GM04503 (cell line): ENCODE measurements at places on chromosomes 16 and 17.
A peak's percentile ranks its signal among the peaks of the same experiment; 100 is the strongest.

DNA sequence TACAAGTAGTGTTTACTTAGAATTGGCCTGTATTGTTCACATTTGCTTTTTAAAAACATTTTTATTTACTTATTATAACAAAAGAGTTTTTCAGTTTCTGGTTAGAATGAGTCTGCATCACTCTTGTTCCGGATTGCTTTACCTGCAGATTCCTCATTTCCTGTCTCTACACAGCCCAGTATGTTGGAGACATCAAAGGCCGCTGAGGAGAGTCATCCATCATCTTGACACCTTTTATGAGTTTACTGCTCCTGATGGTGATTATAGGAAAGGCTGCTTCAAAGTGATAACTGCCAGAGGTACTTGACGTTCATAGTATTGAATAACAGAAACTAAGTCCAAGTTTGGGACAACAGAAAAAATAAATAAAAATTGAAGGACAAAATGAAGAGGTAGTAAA lies 490.5 kb upstream of the CA10 start:
- DNase-seq: no peak

DNA sequence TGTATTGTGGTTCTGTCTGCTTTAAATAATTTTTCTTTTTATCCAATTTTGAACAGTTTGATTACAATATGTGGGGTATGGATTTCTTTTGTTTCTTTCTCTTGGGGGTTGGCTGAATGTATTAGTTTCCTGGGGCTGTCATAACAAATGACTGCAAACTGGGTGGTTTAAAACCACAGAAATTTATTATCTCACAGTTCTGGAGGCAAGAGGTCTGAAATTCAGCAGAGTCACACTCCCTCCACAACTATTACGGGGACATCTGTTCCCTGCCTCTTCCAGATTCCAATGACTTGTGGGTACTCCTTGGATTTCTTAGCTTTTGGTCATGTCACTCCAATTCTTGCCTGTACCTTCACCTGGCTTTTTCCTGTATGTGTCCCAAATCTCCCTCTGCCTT lies 23.7 kb downstream of the COX11 start:
- no peak for DNase-seq

DNA sequence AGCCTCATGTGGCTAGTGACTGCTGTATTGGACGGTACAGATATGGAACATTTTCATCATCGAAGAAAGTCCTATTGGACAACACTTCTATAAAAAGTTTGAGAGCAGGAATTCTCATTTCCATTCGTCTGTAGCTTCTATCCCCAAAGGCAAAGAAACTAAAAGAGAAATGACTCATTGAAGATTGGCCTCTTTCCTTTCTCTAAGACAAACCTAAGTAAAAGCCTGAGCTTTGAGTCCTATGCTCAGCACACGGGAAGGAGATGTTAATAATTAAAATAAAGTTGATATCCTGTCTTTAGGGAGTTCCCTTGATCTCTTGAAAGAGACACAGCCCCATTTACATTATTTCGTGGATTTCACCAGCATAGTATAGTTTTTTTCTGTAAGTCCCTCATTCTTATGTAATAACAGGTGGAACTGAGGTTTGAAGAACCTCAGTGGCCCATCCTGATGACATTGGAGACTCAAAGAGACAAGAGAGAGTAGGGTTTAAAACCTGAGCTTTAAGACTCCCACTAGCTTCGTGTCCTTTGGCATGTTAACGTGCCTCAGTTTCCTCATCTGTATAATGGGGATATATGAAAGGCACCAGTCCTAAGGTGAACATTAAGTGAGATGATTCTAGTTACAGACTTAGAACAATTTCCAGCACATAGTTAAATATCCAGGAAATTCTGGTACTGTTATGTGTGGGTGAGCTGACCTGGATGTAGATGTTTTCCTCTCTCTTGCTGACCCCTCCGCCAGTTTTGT lies 174.0 kb downstream of the IRX3 start:
- DNase-seq: no peak

DNA sequence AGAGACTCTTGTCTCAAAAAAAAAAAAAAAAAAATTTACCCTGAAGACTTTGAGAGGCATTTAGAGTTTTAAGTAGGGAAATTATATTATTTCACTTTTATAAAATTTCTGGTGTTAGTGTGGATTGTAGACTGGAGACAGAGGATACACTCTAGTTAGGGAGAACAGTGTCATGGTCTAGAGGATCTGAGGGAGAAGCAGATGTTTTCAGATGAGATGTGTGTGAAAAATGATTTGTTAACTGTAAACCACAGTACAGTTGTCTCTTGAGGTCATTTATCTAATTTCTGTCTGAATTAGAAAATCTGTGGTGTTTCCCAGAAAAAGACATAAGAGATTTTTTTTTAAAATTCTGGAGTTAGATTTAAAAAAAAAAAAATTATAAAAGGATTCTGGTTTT lies 54.8 kb downstream of the NUP88 start:
- DNase-seq: no peak

GRCh38 chr16:27566417-27566816 lies 16.5 kb downstream of the KATNIP start:
- DNase-seq: no peak

- DNase-seq: peak; percentile 91
Measured at GRCh38 chr17:8153957-8154607, 1.9 kb upstream of the PER1 start.

- DNase-seq: no peak
Measured at GRCh38 chr16:53458635-53459034, 24.4 kb downstream of the RBL2 start.

GRCh38 chr16:71675380-71675779 lies 49.1 kb downstream of the PHLPP2 start:
- no peak for DNase-seq

GRCh38 chr17:20315311-20315710 lies 152.0 kb downstream of the LGALS9B start:
- DNase-seq: no peak

- peak; percentile 74 for DNase-seq
Measured at GRCh38 chr16:2535625-2536013, 2.2 kb upstream of the PDPK1 start.

DNA sequence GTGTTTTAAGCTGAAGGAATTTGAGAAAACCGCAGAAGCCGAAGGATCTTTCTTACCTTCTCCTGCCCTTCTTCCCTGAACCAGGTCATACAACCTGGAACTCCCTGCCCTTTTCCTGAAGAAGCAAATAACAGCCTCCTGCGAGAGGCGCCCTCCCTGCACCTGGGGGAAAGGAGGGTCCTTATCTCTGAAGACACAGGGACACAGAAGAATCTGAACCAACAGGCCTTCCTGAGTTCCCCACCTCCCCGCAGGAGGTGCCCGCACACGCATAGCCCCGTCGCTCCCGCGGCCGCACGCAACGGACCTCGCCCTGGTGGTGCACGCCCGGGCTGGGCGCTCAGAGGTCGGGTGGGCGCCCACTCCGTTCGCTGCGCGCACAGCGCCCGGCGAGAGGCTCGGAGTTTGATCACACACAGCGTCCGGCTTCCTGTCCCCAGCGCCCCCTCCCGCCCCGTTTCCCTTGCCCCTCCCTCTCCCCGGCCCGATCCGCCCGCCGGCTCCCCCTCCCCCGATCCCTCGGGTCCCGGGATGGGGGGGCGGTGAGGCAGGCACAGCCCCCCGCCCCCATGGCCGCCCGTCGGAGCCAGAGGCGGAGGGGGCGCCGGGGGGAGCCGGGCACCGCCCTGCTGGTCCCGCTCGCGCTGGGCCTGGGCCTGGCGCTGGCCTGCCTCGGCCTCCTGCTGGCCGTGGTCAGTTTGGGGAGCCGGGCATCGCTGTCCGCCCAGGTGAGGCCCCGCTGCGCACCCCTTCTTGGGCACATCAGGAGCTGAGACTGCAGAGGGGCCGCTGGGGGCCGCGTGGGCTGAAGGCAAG lies at the start of gene TNFSF12:
TNFSF12 (plus strand) TSS at position 474 of the 816 bp plus-strand sequence; CDS start at position 570, 96 bp downstream.
- DNase-seq: no peak

DNA sequence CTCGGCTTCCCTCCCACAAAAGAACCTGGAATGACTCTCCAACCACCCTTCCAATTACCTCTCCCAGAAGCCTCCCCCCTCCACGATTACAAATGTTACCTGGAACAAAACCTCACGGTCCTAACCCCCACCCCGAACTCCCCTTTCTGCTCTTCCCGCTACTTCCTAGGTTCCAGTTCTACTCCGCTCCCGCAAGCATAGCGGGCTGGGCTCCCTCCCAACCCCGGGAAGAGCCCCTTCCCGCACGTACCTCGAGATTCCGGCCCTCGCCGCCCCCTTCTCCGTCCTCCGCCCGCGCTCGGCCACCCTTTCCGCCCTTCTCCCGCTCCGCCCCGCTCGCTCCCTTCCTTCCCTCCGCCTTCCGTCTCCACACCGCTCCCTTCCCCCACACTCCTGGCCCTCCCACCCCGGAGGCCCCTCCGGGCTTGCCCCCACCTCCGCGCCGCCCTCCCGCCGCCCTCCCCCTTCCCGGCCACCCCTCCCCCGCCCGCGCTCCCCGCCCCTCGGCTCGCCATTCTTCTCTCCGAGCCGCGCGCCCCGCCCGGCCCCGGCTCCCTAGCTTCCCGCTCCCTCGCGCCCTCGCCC lies 457 bp downstream of the CHTF8 start:
- no peak for DNase-seq

DNA sequence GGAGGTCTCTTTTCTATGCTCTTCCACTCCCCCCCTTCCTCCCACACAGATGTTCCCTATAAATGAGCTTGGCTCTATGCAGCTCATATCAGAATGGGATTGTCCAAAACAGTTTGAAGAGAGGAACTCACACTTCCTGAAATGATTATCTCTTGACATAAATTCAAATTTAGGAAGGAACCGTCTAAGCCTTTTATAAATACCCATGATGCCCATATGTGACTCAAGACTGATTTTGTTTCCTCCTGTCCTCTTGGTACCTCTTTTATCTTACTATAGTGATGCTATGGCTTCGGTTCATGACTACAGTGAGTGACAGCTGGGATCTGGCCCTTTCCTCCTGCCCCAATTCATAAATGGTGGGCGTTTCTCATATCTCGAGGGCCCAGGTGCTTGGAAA lies 16.6 kb upstream of the TERF2 start:
- DNase-seq: no peak

- DNase-seq: no peak
Measured at GRCh38 chr17:51445946-51446345, 185.6 kb downstream of the UTP18 start.

DNA sequence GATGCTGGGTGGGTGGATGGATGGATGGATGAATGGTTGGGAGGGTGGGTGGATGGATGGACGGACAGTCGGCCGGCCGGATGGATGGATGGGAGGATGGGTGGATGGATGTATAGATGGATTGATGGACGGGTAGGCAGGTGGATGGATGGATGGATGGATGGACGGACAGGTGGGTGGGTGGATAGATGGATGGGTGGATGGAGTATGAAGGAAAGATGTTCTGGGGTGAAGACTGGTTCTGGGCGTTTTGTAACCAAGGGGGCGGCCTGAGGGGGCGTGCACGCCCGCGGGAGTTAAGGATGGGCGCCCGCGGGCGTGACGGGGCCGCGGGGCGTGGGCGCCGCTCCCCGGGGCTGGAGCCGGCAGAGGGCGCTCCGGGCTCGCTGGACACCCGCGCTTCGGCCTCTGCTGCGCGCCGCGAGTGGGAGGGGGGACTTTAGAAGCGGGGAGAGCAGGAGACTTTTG lies at the start of gene NECAB2:
NECAB2 (plus strand) TSS at position 407 of the 468 bp plus-strand sequence. CDS start 405 bp downstream, outside the sequence.
- no peak for DNase-seq

- no peak for DNase-seq
Measured at GRCh38 chr16:87469169-87469568, 23.7 kb downstream of the ZCCHC14 start.

DNA sequence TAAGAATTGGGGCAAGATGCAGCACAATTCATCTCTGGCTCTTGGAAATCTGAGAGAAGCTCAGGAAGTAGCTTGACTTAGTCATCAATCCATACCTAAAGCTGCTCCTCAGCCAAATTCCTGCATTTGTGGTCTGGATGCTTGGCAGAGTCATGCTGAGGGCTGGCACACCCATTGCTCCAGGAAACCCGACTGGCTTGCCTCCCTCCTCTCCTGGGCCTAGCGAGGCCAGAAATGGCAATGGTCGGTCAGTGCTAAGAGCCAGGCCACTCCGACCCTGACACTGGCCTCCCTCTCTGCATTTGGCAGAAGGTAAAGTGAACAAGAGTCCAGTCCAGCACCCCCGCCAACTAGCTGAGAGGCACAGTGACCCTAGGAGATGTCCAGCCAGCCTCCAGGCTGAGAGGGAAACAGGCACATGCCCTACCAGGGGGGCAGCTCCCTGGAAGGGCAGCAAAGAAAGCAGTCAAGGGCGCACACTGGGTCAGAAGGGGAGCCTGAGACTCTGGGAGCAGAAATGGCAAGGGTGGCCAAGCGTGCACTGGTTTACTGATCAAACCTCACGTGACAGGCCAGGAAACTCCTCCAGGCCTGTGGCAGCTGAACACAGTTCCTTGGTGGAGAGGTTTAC lies 10.0 kb downstream of the POLDIP2 start:
- DNase-seq: peak; percentile 84

DNA sequence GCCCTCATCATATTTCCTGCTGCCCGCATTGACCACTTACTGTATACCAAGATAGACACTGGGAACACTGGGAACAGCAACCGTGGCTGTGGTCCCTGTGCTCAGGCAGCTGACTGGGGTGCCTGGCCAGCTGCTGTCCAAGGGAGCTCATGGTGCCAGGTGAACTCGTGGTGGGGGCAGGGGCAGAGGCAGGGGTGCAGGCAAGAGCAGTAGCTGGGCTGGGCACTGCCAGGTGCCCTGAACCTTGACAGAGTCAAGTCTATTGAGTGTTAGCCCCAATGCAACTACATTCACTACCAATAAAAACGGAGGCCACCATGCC lies 202.5 kb downstream of the C16orf78 start:
- DNase-seq: no peak

GRCh38 chr17:39653662-39654331 lies 11.4 kb upstream of the TCAP start:
- DNase-seq: no peak

- no peak for DNase-seq
Measured at GRCh38 chr16:57184887-57185445, 873 bp downstream of the PSME3IP1 start.

GRCh38 chr17:77193653-77194052 lies 52.9 kb downstream of the SEC14L1 start:
- no peak for DNase-seq

DNA sequence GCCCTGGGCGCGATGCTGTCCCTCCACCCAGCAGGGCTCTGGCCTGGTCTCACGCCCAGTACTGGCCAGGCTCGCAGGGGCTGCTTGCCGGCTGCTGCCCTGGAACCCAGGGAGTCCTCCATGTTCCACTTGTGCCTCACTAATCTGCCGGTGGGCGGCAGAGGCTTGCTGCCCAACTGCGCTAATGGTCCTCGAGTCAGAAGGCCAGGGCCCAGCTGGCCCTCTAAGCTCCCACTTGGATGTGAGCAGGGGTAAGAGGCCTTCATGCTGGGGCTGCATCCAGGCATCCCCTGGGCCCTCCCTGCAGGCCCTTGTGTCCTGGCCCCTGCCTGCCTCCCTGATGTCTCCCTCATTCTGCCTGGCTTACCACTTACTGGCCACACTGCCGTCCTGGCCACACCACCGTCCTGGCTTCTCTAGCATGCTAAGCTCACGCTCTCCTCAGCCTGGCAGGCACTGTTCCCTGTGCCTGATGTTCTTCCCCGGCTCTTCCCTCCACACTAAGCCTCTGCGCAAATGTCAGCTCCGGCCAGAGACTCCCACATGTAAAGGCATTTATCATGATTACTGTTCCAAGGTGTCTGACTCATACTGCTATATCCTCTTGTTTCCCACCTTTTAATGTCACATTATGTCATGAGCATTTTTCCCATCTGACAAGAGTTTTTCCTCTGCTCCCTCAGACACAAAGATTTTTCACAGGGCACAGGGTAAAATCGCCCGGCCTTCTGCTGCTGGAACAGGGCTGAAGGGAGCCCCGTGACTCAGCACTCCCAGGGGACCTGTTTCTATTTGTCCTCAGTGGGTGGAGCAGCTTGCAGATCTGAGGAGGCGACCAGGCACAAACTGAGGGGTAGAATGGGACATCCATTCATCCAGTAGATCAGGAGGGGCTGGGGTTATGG lies 15.9 kb downstream of the B9D1 start:
- DNase-seq: peak; percentile 88

GRCh38 chr17:56908001-56908542 lies 5.8 kb downstream of the TRIM25 start:
- DNase-seq: no peak
